ENCODE measurements at places on chromosomes 6 and 20. TPM values are rescaled to one million over a fixed set of nuclear protein-coding genes. Genes with fewer than 3 reads are reported as not detected.

DNA sequence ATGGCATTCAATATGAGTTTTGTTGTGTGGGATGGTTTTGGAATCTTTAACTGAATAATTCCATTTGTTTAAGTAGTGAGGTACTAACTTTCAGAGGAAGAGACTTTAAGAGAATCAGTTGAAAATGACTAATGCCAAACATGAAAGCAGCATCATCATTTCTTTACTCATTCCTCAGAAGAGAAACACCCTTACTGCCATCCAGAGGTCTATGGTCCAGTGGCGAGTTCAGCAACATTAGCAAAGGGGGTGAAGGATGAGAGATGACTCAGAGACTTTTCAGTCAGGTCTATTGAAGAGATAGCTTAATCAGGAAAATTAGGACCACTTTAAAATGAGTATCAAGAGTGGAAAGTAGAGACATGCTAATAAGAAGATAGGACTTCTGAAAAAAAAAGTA, 118.8 kb downstream of the COL19A1 start:
- DNase-seq, result no peak

DNA sequence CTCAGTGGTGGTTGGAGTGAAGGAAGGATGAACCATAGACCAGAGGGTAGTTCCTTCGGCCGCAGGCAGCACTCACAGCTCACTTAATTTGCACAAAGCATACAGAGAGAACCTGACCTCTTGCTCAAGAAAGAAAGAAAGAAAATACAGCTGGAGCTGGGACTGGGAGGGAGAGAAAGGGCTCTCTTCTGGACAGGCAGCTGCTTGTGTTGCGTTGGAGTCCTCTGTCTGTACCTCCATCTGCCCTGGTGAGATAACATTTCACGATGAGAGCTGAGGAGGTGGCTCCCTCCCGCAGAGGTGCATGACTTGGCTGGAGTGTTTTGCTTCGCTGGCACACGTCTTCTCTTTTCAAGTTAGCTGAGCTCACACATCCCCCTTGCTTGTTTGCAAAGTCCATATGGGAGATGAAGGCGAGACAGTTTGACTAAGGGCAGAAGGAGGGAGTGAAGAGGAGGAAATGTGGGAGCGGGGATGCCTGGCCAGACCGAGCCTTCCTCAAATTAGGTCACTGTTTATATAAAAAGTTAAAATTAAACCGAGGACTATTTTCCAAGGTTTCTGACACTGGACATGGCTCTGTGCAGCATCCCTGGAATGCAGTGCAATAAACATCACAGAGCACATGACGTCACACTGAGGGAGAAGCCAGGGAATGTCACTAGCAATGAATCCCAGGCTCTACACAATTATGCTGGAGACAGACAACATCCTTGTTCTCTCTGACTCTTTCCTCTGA, 359.4 kb downstream of the CD83 start:
- DNase-seq, result peak; percentile 94

SAMD3 gene
- total RNA-seq, result 2.6 TPM

- no peak for DNase-seq
Observed at GRCh38 chr6:149445095-149445466, 39.7 kb downstream of the ZC3H12D start.

DNA sequence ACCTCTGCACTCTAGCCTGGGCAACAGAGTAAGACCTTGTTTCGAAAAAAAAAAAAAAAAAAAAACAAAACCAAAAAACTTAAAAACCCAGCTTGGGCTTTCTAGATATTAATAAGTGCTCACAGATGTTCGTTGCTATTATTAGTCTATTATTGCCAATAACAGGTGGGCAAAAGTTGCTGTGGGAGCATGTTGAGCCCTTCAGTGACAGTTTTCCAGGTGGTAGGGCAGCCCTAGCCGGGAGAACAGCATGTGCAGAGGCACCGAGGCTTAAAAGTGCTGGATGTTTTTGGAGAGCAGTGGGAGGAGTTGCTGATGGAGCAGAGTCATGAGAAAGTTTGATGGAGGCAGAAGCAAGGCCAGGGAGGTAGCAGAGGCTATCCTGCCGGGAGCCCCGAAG, 4.4 kb downstream of the PPP1R16B start:
- no peak for DNase-seq

- peak; percentile 84 for DNase-seq
Observed at GRCh38 chr6:31736021-31736767, at the start of gene CLIC1. Gene CLIC1 (minus strand): TSS chr6:31736530. CDS start chr6:31736300, 230 bp downstream.

DNA sequence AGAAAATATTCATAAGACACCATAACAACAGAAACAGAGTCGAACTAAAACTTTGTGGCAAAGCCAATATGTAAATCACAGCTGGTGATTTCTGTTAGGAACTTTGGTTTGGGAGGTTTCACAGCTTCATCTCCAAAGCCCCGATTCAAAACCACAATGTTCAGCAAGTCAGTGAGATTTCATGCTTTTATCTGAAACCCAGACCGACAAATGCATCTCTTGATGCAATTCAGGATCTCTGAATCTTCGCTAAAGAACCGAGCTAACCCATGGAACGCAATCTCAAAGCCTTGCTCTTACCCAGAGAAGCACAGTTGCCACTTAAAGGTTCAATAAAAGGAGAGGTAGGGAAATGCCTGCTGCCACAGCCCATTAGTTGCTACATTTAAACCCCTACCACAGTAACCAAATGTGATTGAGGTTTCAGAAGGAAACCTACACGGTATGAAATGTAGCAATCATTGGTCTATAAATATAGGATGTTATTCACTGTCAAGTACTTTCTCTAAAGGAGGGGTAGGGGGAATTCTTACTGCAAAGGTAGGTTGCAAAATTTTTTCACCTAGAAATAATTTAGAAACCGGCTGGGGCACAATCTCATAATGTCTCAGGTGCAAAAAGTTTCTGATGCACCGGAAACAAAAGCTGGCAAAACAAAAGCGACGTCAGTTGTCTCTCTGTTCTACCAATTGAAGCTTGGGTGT, 381.0 kb upstream of the ARID1B start:
- no peak for DNase-seq

All from skin of body (tissue), 3 donors.